HFFc6 (cell line): ENCODE measurements at places on chromosomes 5 and 9. TPM values are rescaled to one million over a fixed set of nuclear protein-coding genes. Genes with fewer than 3 reads are reported as not detected.

DNA sequence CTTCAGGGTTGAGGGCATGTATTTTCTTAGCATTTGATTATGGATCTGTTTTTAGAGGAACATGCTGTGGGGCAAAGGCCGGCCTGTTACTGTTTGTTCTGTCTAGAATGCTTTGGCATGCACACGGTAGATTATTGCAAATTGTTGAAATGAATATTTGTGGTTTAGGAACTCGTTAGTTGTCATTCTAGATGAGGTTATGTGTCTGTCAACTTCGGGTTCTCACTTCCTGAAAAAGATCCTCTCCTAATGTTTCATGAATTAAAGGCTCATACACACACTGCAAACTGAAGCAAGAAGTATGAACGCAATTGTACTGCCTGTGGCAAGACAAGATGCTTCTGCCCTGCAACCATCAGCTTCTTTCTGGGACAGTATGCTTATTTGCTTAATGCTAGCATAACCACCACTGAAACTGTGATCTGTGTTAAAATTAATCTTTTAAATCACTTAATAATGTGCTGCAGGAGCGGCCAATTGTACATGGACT is 99.6 kb downstream of the BASP1 start:
- peak; percentile 19 for DNase-seq

GRCh38 chr9:70805949-70806348 is 315.5 kb downstream of the TRPM3 start:
- DNase-seq, result no peak

DNA sequence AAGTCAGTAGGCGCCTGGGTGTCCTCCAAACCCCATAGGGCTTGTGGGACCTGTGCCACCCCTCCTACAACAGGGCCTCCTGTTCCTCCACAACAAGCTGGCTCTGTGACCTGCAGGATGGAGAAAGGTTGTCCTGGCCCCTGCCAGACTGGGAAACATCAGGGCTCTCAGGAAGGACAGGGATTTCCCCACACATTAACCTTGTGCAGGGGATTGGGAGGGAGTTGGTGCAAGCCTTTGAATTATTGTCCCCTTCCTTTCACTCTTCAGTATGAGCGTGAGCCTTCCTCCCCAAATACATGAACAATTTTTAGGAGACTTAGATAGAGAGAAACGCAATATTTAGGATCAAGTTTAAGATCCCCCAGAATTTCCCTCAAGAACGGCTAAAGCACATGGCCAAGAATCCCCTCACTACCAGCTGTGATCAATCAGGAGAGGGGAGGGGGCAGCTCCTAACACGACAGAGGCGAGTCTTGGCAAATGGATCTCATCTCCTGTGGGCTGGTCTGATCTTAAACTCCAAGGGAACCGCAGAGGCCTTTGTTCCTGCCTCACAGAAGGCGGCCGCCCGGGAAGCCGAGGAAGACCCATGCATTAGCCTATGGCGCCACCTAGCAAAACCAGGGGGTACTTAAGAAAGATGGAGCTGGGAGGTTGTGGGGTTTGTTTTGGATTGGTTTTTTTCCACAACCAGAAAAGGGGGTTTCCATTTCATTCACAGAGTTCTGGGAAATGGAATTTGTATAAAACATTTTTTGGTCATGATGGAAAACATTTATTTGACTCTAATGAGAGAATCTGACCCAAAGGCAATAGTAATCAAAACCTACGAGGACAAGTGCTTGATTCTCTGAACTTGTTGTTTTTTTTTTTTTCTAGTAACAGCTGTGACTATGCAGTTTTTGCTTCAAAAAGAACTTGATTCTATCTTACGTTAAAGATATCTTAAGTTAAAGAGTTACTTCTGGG is 36.1 kb upstream of the OSMR start:
- DNase-seq, result peak; percentile 74

- DNase-seq, result no peak
Measured at GRCh38 chr5:142186857-142187594, 78.4 kb downstream of the NDFIP1 start.

- peak; percentile 100 for DNase-seq
Measured at GRCh38 chr5:149485655-149486615, 65.3 kb downstream of the CSNK1A1 start.

DNA sequence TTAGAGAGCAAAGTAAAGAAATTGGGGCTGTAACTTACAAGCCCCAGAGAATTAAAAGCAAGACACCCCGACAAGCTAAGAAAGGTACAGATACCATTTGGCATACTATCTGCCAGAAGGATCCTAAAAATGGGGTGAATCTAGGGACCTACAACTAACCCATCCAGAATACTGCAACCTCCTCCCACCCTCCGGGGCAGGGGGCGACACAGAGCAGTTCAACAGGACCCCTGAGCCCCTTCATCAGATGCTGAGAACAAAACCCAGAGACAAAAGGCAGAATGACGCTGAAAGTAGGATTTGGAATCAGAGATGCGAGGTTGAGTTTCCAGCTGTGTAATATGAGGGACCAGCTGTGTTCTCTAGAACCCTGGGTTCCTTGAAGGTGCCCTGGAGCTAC is 71.2 kb downstream of the EPB41L4B start:
- no peak for DNase-seq

DNA sequence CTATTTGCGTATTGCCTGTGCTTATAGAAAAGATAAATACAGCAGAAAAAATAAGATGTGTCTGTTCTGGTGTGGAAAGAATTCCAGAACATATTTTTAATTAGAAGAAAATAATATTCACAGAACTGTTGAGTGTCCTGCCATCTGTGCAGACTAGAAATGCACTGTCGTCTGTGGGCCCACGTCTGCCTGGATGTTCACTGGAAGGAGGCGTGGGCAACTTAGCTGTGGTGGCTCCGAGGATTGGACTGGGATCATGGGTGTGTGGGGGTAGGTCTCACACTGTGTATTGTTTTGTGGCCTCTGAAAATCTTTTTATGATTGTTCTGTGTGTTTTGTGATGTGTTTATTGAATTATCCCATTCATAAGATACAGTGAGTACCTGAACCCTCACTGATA is 126.0 kb upstream of the CACNA1B start:
- no peak for DNase-seq

- DNase-seq, result no peak
Measured at GRCh38 chr5:38069360-38069759, 189.0 kb upstream of the EGFLAM start.

DNA sequence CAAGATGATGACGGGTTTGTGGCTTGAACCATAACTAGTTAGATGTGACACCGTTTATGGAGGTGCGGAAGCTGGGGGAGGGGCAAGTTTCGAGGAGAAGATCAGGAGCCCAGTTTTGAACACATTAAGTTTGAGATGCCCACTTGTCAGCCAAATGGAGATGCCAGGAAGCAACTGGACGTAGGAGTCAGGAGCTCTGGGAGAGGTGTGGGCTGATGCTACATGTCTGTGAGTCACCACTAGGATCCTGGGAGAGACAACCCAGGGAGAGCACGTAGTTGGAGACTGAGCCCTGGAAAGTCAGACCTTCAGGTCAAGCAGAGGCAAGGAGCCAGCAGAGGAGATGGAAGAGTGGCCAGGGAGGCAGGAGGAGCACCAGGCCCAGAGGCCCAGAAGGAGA is 48.8 kb upstream of the SLC25A51 start:
- peak; percentile 79 for DNase-seq

- DNase-seq, result no peak
Measured at GRCh38 chr5:958701-959571, 49.7 kb upstream of the NKD2 start.

GRCh38 chr5:160452036-160452435 is 30.4 kb downstream of the PTTG1 start:
- no peak for DNase-seq

DNA sequence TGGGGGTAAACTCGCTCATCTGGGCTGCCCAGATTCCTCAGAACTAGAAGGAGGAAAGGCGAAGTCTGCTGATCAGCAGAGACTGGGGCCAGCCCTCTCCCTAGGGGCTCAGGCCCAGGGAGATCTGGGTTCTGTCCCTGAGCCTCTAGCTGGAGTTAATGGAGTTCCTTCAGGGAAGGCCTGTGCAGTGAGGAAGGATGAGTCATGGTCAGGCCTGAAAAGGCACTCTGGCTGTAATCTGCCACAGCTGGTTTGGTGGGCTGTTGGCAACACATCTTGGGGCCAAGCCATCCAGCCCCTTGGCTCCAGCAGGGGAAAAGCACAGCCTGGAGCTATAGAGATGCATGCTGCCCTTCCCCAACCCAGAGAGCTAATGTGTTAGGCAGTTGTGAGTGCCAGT is 459.6 kb downstream of the PRELID2 start:
- DNase-seq, result no peak

GRCh38 chr9:88816141-88816540 is 175.1 kb upstream of the S1PR3 start:
- DNase-seq, result peak; percentile 61

DNA sequence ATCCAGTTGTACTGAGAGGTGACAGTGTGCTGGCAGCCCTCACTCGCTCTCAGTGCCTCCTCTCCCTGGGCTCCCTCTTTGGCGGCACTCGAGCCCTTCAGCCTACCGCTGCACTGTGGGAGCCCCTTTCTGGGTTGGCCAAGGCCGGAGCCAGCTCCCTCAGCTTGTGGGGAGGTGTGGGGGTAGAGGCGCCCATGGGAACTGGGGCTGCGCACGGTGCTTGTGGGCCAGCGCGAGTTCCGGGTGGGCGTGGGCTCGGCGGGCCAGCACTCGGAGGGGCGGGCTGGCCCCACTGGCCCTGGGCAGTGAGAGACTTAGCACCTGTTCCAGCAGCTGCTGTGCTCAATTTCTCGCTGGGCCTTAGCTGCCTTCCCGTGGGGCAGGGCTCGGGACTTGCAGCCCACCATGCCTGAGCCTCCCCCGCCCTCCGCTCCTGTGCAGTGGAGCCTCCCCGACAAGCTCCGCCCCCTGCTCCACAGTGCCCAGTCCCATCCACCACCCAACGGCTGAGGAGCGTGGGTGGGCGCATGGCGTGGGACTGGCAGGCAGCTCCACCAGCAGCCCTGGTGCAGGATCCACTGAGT is 342.2 kb upstream of the ZNF608 start:
- no peak for DNase-seq

The SPATA31C1 gene
- not detected in 3 replicates for total RNA-seq

The TRIM14 gene
- 33.1 to 38.2 TPM (median 34.1 TPM) in 3 replicates for total RNA-seq

The SPINK1 gene
- total RNA-seq, result not detected in 3 replicates

The CCNO gene
- 0.11 to 0.13 TPM in 2 of 3 replicates, not detected in the other for total RNA-seq

The FOXD4L6 gene
- not detected in 3 replicates for total RNA-seq
